H4 (cell line): ENCODE measurements at places on chromosomes 4 and X. TPM values are rescaled to one million over a fixed set of nuclear protein-coding genes. Genes with fewer than 3 reads are reported as not detected.

NLGN3 gene
- 0.25 and 0.31 TPM in 2 replicates for total RNA-seq

SRPX2 gene
- total RNA-seq, result 24.5 and 27.9 TPM in 2 replicates

CXCL10 gene
- 0.41 and 1.1 TPM in 2 replicates for total RNA-seq

PIR gene
- 117 and 126 TPM in 2 replicates for total RNA-seq

MAGEA2 gene
- 10.6 and 15.8 TPM in 2 replicates for total RNA-seq

KCND1 gene
- 0.12 TPM in 1 of 2 replicates, not detected in the other for total RNA-seq

ADGRA3 gene
- total RNA-seq, result 27.3 and 31.2 TPM in 2 replicates

LONRF3 gene
- 1.8 and 2.7 TPM in 2 replicates for total RNA-seq

FAM133A gene
- 1.1 and 1.3 TPM in 2 replicates for total RNA-seq

ELK1 gene
- total RNA-seq, result 26.2 and 30.4 TPM in 2 replicates

MAGEA9B gene
- total RNA-seq, result 0.08 TPM in 1 of 2 replicates, not detected in the other

TLR6 gene
- total RNA-seq, result 9.9 and 15.8 TPM in 2 replicates

CTPS2 gene
- 5.7 and 5.8 TPM in 2 replicates for total RNA-seq

NUDT10 gene
- total RNA-seq, result 11.6 and 14.6 TPM in 2 replicates

SPACA5 gene
- total RNA-seq, result not detected in 2 replicates

CWH43 gene
- total RNA-seq, result not detected in 2 replicates

IL3RA gene
- 0.72 and 1.1 TPM in 2 replicates for total RNA-seq

SLC9B1 gene
- total RNA-seq, result not detected in 2 replicates

TLR1 gene
- total RNA-seq, result 0.84 and 4.2 TPM in 2 replicates

PAGE1 gene
- 0.39 and 0.41 TPM in 2 replicates for total RNA-seq

CA5B gene
- 4.5 and 6.0 TPM in 2 replicates for total RNA-seq

MAGEB10 gene
- not detected in 2 replicates for total RNA-seq

RAB39B gene
- 1.6 and 2.6 TPM in 2 replicates for total RNA-seq

STPG2 gene
- not detected in 2 replicates for total RNA-seq

DCAF4L1 gene
- total RNA-seq, result 0.14 TPM in 1 of 2 replicates, not detected in the other

ODAPH gene
- 0.12 and 0.19 TPM in 2 replicates for total RNA-seq

SLC10A6 gene
- total RNA-seq, result 0.27 TPM in 1 of 2 replicates, not detected in the other

TMEM154 gene
- 0.99 and 1.3 TPM in 2 replicates for total RNA-seq

CPEB2 gene
- total RNA-seq, result 1.4 and 1.8 TPM in 2 replicates

SLC2A9 gene
- 0.35 TPM in 1 of 2 replicates, not detected in the other for total RNA-seq

CCNA2 gene
- total RNA-seq, result 119 and 132 TPM in 2 replicates

SMPX gene
- total RNA-seq, result 2.0 and 2.1 TPM in 2 replicates

ELF4 gene
- total RNA-seq, result 11.4 and 11.9 TPM in 2 replicates

AMBN gene
- 0.19 TPM in 1 of 2 replicates, not detected in the other for total RNA-seq

TRAM1L1 gene
- 7.2 and 12.2 TPM in 2 replicates for total RNA-seq

ART3 gene
- total RNA-seq, result 0.14 and 0.25 TPM in 2 replicates

DCAF12L1 gene
- total RNA-seq, result not detected in 2 replicates

PABPC5 gene
- 4.9 and 7.6 TPM in 2 replicates for total RNA-seq

SEC24B gene
- 12.1 and 19.4 TPM in 2 replicates for total RNA-seq

HERC6 gene
- total RNA-seq, result 17.5 and 23.3 TPM in 2 replicates

AMTN gene
- 142 and 146 TPM in 2 replicates for total RNA-seq

TSPAN6 gene
- total RNA-seq, result 44.1 and 53.5 TPM in 2 replicates

TSPAN7 gene
- total RNA-seq, result 8.8 and 14.6 TPM in 2 replicates

FAM236C gene
- not detected in 2 replicates for total RNA-seq

DGAT2L6 gene
- not detected in 2 replicates for total RNA-seq

ARHGAP36 gene
- total RNA-seq, result 0.27 and 0.46 TPM in 2 replicates

MAGEA8 gene
- total RNA-seq, result not detected in 2 replicates

COX7B2 gene
- total RNA-seq, result not detected in 2 replicates

TBC1D14 gene
- 38.9 and 43.0 TPM in 2 replicates for total RNA-seq

TREX2 gene
- total RNA-seq, result 1.2 TPM in 1 of 2 replicates, not detected in the other

NLGN4X gene
- total RNA-seq, result 3.8 and 5.6 TPM in 2 replicates

RS1 gene
- not detected in 2 replicates for total RNA-seq
